ENCODE measurements at places on chromosomes 4 and X. TPM values are rescaled to one million over a fixed set of nuclear protein-coding genes. Genes with fewer than 3 reads are reported as not detected.

ZC4H2 gene
- 1.3 TPM for total RNA-seq

RTL5 gene
- total RNA-seq, result not detected

FAM149A gene
- 0.64 TPM for total RNA-seq

DNA sequence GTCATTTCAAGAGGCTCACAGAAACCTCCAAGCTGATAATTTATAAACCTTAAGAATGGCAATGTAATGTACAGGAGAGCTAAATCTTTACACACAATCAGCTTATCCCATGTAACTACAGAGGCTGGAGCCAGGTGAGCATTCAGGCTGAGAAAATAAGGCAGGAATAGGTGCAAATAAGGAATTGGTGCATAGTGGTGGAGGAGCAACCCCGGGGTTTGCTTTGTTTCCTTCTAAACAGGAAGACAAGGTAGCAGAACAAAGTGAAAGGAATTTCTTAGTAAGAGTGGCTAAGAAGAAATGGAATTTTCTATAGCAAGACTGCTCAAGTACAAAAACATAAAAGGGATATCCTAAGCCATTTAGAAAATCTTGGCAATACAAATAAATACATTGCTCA lies 82.4 kb downstream of the NR3C2 start:
- DNase-seq, result no peak

- no peak for DNase-seq
These were observed 332.4 kb downstream of the PCDH7 start for GRCh38 chr4:31052519-31052918.

SPANXA1 gene
- total RNA-seq, result not detected

DNA sequence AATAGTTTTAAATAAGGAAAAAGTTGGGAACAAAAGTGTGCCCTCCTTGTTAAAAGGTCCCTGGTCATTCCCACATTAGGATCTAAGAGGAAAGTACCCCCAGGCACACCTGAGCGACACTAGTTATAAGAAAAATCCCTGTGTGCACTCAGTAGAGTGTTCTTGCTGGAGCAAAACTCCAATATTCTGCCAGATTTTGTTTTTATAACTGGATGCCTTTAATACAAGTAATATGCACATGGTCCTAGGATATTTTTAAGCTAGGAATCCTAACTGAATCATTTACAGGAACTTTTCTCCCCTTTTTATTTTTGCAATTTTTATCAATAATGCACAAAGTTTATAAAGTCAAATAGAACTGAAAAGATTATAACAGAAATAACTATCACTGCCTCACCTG lies 68.6 kb downstream of the BEND4 start:
- DNase-seq, result no peak

TMEM271 gene
- total RNA-seq, result not detected

- DNase-seq, result no peak
These were observed 19.3 kb upstream of the UVSSA start for GRCh38 chr4:1327526-1328266.

DNA sequence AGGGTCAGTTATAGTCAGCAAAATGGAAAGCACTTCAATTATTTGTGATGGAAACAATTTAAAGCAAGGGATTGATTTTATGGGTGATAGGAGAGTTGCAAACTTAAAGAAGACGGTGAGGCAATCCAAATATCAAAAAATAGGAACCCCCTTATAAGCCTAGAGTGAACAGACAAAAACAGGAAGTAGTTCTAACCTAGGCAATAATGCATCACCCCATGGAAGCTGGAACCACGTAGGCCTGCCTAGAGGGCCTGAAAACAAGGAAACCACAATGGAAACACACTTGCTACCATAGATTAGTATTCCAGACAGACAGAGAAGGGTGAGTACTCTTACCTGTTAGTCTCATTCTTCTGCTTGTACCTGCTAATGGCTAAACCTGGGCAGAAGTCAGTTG lies 13.5 kb upstream of the GK2 start:
- DNase-seq, result no peak

FRG2 gene
- total RNA-seq, result not detected

LRCH2 gene
- total RNA-seq, result 0.26 TPM

- DNase-seq, result no peak
These were observed 44.8 kb downstream of the SMARCA1 start for GRCh38 chrX:129478516-129478915.

GRCh38 chrX:79412972-79413371 lies 45.8 kb upstream of the ITM2A start:
- peak; percentile 7 for DNase-seq

CT45A1 gene
- not detected for total RNA-seq

DNA sequence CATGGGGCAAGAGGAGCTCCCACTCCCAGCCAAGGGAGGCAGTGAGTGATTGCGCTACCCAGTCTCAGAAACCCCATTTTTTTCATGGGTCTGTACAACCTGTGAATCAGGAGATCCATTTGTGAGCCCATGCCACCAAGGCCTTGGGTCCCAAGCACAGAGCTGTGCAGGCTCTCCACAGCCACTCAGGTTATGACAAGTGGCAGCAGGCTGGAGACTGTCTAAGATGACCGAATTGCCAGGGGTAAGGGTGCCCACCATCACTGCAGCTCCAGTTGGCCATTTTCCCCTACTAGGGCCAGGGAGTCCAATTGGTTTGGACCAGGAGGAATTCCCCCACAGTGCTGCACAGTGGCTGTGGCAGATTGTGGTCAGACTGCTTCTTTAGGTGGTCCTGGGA lies 407.5 kb upstream of the KLHL4 start:
- DNase-seq, result no peak

SMR3B gene
- not detected for total RNA-seq

- DNase-seq, result no peak
These were observed 167.5 kb upstream of the PDE5A start for GRCh38 chr4:119795986-119796578.

DNA sequence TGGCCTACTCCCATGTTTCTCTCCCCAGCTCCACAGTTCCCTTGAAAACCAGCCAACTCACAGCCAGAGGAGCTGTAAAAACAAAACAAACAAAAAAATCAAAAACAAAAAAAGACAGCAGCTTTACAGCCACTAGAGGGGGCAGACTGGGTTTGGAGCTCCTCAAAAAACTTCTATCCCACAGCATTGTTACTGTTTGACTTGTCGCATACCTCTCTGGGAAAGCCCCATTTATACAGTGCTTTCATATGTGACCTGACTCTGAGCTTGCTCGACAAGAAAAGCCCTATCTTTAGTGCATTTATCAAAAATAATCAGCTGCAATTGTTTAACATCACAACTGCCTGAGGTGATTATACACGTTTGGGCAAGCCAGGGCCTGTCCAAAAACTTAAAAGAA lies 21.6 kb downstream of the TSPAN6 start:
- DNase-seq, result peak; percentile 59

GALNTL6 gene
- total RNA-seq, result under 0.01 TPM

DNA sequence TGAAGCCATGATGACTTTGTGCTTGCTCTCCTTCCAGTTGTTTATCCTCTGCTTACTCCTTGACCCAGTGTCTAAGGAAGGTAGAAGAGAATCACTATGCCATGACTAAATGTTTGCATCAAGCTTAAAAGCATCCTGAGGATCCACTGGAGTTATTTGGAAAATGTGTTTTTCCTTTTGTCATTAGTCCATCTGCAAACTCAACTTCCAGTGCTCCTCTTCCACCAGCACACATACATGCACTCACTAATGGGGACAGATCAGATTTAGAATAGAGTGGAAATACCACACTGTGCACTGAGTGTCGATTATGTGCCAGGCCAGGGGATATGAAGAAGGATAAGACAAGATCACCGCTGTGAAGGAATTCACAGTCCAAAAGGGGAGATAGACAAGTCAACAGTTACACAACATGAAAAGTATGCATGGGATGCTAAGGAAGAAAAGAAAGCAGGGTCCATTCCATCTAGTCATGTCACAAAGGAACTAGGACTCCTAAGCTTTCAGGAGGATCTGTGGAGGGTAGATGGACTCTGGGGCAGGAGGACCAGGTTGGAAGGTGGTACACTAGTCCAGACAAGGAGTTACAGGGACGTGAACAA lies 1.9 kb downstream of the OCIAD2 start:
- DNase-seq, result no peak

GRCh38 chr4:54929459-54929858 lies 195.9 kb downstream of the KDR start:
- DNase-seq, result no peak

ZNF711 gene
- total RNA-seq, result 3.1 TPM

DNA sequence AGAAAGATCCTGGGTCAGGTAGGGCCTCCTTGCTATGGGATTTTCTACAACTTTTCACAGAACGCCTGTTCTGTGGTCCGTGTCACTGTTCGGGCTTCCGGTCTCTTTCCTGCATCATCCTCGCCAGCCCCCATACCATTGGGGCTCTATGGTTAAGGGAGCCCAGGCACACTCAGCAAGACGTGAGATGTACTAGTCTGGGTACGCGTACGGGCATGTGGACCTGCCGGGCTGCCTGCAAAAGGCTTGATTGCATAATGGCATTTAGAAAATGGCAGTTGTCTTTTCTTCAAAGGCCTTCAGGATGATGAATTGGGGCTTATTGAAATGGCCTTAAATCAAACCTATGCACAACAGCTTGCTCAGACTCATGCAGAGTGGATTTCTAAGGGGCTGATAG lies 86.7 kb downstream of the CNGA2 start:
- peak; percentile 22 for DNase-seq

DNA sequence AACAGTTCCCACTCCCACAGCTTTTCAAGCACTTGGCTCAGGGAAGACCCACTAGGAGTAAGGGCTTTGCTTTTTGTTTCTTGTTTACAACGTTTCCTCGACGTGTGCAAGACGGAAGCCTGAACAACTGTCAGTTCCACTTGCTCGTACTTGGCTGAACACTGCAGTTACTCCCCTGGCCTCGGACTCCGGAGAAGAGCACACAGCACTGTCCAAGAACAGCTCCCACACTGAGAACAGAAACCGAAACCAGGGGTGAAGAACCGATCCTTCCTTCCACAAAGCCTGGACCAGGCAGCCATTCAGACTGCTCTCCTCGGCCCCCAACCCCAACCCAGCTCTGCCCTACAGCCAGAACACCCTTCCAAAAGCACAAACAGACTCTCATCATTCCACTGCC lies 25.5 kb downstream of the IRF2 start:
- DNase-seq, result no peak

DNA sequence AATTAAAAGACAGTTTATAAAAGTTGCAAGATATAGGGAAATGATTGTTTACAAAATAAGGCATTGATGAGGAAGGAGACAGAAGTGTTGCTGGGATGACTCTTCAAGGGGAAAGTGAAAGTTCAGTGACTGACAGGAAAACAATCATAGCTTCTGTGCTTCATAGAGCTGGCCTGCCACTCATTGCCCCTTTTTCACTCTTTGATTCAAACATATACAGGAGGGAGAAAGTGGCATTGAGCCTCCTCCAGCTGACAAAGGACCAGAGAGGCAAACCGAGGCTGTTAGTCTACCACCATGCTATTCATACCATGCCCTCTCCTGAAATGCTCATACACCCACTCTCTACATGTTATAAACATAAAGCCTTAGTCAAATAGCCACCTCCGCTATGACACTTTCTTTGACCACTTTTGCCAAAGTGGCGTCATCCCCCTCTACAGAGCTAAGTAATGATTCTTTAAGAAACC lies 79.2 kb upstream of the ATOH1 start:
- no peak for DNase-seq

DNA sequence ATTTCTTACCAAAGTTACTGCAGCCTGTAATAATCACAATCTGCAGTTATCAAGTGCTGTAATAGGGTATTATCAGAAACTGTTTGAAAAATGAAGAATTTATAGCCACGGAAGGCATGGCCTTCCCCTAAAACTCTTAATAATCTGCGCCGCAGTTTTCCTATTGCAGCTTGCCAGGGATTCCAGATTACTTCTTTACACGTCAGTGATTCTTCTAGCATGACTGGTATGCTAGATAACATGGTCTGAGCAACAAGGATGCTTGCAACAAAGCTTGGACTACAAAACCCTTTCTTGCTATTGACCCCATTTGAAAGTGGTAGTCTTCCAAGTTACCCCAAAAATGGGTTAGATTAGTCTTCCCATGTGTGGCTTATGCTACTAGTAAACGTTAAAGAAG lies 47.2 kb upstream of the GK2 start:
- DNase-seq, result no peak

GRCh38 chr4:88775529-88775928 lies 77.9 kb upstream of the NAP1L5 start:
- DNase-seq, result no peak

GRCh38 chr4:143421609-143422008 lies 84.9 kb downstream of the GAB1 start:
- no peak for DNase-seq

CCNQ gene
- total RNA-seq, result 53.4 TPM

DNA sequence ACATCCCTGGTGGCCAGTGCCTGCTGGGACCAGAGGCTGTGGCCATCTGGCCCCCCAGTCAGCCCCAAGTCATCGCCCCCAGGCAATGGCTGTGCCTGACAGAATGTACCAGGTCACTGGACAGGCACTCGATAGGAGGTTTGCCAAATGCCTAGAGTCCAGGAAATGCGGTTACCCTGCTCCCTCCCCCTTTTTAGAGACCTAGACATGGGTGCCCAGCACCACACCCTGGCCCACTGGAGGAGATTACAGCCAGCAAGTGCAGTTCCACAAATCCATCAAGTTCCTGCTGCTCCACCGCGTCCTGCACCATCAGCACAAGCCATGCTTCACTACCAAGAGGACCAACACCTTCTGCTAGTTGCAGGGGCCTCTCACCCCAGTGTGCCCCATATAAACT lies 16.2 kb upstream of the ZFX start:
- DNase-seq, result no peak

DNA sequence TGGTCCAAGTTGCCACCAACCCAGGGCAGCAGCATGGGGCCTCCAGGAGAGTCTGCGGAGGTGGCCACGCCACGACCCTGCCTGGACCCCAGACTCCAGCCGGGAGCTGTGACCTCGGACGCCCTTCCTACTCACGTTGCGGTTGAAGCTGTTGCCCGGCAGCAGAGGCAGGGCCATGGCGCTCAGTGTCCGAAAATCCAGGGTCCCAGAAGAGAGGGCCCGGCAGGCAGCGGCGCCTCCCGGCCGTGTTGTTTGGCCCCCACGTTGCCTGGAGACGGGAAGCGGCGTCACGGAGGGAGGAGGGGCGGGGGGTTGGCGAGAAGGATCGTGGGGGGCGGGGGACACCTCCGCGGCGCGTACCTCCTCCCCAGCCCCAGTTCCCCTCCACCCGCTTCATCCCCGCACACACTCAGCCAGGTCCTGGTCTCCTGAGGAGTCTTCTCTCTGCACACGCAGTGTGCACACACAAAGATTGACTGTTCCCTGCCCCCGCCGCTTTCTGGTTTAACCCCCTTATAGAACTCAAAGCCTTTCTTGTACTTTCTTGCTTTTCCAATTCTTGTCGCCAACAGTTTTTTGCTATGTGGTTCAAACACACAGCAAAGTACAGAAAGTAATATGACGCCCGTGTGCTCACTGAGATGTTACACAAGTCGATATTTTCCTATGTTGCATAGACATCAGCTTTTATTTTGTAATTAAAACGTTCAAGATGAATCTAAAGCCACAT lies at the start of gene EFHC2:
TSS of gene EFHC2 (minus strand) at position 261 of the 730 bp plus-strand sequence. CDS start at position 177, 84 bp downstream.
- DNase-seq, result peak; percentile 1

PLS3 gene
- 204 TPM for total RNA-seq

GRCh38 chr4:27357283-27357682 lies 496.6 kb downstream of the STIM2 start:
- DNase-seq, result peak; percentile 36

DNA sequence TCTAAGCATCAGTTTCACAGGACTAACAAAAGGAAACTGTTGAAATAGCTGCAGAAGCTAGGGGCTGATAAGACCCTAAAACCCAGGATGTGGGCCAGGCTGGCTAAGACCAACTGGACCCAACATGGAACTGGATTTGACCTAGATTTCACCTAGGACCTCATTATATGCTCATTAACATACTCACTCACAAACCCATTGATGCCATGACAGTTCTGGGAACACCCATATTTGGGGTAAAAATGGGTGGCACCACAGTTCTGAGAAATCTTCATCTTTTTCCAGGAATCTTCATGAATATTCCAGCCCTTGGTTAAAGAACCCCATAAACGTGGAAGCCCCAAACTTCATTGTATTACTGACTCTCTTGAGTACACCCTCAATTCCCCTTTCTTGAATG lies 41.1 kb downstream of the HSD17B13 start:
- DNase-seq, result no peak
